ENCODE measurements at places on chromosomes 7 and 10.

DNA sequence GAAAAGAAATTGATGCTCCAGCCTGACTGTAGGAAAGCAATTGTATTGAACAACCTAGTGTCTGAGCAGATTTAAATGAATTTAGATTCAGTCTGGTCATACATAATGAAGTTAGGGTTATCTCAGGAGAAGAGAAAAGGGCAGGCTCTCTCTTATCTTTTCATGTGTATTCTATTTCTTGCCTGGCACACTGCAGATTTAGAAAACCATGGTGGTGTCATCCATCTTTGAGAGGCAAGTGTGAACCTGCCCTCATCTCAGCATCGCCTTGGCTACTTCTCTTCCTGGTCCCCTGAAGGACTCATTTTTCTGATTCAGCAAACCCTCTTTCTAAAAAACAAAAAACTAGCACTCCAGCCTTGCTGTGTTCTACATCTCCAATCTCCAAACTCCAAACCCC is 137.7 kb downstream of the LRRC4 start:
- DNase-seq: no peak

DNA sequence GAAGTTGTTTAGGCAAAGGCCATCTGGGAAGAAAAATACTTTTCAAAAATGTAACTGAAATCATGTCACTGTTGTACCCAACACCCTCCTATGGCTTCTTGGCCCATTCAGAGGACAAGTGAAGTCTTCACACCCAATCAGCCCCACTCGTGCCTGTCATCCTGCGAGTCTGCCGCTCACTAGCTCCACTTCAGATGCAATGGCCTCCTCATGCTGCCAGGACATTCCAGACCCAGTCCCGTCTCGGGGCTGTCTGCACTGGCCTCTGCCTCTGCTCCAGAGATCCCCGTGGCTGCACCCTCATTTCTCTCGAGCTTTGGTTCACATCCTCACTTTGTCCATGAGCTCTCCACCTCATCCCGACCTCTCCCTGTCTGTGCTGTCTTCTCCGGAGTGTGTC is 227.1 kb downstream of the KCNMA1 start:
- DNase-seq: no peak

DNA sequence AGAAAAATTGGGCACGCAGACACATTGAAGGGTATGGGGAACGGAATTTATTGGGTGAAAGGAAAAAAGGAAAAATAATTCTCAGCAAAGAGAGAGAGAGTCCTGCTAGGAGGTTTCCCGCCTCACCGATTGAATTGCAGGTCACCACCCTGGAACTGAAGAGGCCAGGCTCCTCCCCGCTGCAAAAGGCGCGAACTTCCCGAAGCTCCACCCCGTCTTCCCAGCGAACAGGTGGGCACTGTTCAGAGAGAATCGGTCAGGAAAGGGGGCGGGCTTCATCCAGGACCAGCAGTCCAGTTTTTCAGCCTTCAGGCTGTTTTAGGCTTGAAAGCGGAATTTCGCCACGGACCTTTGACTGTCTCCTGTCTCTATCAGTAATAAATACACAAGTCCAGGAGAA is 27.3 kb upstream of the CADPS2 start:
- DNase-seq: no peak

GRCh38 chr10:75395066-75395931 is 6.3 kb downstream of the ZNF503 start:
- DNase-seq: peak; percentile 50

- DNase-seq: peak; percentile 88
Observed at GRCh38 chr7:115230882-115231571, 309.1 kb downstream of the MDFIC start.

DNA sequence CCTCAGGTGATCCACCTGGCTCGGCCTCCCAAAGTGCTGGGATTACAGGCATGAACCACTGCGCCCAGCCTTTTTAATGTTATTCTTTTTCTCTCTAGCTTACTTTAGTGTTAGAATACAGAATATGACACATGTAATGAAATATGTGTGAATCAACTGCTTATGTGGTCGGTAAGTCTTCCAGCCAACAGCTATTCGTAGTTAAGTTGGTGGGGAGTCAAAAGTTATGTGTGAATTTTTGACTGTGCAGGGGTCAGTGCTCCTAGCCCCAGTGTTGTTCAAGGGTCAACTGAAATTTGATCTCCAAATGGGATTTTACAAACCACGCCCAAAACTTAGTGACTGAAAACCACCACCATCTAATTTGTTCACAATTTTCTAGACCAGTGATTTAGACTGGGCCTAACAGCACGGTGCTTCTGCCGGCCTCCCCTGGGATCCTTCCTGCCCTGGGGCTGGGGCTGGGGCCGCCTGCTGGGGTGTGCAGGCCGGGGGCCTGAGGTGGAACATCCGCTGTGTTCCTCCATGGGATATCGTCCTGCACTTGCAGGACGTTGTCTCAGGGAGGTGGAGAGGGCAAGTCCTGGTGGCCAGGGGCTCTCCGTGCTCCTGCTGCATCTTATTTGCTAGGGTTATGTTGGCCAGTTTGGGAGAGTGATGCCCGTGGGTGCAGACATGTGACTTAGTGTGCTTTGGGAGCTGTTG is 24.5 kb upstream of the GRB10 start:
- DNase-seq: no peak

DNA sequence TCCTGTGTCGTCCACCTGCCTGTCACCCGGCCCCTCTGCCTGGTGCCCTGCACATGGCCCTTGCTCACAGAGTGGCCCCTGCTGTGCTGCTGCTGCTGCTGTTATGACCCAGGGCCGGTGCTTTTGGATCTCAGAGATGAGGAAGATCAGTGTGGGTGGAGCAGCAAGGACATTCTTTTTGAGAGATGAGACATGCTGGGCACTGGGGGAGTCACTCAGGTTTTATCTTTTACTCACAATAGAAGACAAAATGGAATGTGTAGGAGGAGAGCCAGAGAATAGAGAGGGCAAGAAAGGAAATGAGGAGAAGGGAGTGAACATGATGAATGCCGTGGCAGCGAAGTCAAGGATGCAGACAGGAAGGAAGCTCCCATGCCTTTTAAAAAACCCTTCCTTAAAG is 611.5 kb upstream of the DPP6 start:
- no peak for DNase-seq

- no peak for DNase-seq
Observed at GRCh38 chr7:14045651-14046050, 56.2 kb upstream of the ETV1 start.

DNA sequence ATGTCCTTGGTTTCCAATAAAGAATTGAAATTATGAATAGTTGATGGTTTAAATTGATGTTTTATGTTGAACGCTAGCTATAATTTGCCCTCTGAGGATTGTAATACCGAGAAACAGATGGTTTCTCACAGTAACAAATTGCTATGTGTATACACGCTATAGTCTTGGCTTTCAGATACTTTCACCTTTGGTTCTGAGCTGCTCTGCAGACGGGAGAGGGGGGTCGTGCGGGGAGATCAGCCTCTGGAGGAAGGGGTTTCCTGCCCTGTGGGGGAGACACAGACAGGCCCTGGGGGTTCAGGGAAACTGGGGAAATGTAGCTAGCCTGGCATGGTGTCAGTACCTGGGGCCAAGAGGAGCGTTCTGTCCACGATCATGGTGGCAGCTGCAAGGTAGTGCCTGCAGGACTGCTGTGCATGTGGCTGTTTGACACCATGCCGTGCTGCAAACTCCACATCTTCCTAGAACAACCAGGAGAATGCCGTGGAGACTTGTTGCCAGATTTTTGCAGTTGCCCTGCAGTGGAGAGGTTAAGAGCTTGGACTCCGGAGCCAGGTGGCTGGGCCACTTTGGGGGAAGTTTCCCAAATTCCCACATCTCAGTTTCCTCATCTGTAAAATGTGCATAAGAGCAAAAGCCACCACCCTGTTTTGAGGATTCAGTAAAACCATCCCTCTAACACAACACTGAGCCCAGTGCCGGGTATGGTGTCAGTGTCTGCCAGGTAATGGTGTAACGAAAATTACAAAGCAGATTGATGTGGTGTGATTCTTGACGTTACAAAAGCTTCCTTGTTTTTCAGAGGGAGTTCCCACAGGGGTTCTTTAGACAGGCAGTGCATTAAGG is 167.9 kb downstream of the CUX1 start:
- no peak for DNase-seq

DNA sequence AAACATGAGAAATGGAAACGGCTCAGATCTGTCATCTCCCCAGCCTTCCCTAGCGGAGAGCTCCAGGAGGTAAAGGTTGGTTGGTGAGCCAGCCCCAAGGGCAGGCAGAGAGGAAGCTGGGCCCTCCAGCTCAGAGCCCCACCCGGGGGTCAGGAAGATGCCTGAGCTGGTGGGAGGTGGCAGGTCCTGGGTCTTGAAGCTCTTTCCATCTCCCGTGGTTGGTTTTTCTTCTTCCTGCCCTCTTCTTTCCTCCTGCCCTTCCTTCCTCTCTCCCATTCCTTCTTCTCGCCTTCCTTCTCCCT is 384.2 kb upstream of the FOXK1 start:
- no peak for DNase-seq

DNA sequence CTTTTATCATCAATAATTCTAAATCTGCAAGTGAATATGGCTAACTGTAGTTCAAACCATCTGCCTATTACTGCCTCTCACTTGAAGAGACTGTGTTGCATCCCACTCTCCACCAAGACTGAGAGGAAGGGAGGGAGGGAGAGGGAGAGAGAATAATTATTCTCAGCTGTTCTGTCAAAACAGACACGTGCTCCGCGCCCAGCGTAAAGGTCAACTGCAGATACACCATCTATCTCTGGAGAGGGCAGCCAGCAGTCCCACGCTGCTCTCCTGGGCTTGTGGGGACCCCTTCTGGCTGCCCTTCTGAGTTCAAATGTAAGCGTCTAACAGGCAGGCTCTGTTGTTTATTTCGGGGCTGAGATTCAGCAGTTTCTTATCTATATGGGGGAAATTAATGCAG is 625.5 kb upstream of the GALNT17 start:
- DNase-seq: peak; percentile 7

DNA sequence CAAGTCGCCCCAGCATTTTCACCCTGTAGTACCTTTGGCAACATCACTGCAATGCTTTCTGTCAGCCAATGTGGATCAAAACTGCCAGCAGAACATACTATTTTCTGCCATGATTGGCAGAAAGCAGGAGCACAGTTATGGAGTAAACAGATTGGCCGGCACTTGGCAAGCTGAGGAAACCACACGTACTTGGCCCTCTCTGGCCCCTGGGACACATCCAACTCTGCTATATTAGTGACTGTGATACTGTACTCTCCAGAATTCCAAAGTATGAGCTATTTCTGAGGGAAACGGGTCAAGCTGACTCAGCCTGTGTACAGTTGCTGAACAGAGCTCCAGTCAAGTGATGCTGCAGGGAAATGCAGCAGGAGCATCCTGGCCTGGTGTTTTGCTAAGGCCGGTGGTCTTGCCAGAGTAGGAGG is 39.8 kb upstream of the LANCL2 start:
- DNase-seq: no peak

- no peak for DNase-seq
Observed at GRCh38 chr7:159008417-159008816, 136.2 kb downstream of the VIPR2 start.

GRCh38 chr10:30233186-30233959 is 115.7 kb downstream of the MTPAP start:
- no peak for DNase-seq

- peak; percentile 51 for DNase-seq
Observed at GRCh38 chr10:613271-614138, 76.0 kb downstream of the DIP2C start.

DNA sequence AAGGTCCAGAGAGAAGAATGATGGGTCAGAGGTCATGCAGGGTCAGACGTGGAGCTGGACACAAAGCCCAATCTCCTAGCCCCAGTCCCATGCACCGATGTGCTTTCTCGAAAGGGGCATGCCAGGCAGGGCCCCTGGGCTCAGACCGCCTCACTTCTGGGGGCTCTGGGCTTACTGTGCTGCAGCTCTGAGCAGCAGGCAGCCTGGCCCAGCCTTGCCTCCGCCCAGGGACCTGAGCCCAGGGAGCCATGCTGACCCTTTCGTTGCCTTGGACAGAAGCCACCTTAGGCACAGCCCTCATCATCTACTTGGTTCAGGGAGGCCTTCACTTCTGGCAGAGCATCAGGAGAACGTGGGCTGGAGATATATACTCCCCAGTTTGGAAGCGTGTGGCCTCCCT is 161.2 kb downstream of the GRK5 start:
- no peak for DNase-seq

DNA sequence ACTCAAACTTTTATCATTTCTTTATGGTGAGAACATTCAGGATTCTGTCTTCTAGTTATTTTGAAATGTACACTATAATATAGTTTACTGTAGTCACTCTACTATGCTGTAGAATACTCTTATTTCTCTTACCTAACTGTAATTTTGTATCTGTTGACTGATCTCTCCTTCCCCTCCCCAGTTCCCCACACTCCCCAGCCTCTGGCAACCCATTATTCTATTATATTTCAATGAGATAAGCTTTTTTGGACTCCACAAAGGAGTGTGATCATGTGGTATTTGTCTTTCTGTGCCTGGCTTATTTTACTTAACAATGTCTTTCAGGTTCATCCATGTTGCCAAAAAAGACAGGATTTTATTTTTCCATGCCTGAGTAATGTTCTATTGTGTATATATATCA is 71.4 kb upstream of the DYNC1I1 start:
- DNase-seq: no peak

- no peak for DNase-seq
Observed at GRCh38 chr10:129213256-129213655, 253.8 kb upstream of the MGMT start.

DNA sequence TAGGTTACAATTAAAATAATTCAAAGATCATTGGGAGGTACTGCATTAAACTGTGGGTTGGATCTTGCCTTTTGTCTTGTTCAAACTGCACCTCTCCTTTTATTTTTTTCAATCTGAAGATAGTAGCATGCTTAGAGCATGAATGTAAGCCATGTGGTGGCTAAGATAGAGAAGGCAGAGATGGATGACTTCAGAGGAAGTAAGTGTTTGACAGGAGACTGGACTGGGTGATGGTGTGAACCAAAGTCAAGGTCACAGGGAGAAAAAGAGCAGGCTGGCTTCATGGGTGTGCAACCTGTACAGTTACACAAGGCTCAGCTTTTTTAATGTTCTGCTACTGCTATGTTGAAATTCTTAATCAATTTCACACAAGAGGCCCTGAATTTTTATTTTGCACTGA is 85.6 kb downstream of the ZEB1 start:
- no peak for DNase-seq

DNA sequence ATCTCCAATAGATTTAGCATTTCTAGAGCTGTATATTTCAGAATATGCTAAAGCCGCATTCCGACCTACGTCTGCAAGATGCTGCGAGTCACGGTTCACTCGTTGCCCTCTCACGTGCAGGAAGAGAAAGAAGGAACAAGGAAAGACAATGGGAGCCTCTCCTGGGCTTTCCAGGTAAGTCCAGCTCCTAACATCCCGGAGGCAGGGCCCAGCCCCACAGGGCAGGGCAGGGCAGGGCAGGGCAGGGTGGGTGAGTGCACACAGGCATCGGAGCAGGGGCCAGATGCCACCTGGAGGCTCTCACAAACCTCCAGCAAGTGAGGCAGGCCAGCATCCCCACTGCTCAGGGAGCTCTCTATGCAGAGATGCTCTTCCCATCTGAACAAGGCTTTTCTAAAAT is 50.8 kb downstream of the VOPP1 start:
- DNase-seq: no peak

DNA sequence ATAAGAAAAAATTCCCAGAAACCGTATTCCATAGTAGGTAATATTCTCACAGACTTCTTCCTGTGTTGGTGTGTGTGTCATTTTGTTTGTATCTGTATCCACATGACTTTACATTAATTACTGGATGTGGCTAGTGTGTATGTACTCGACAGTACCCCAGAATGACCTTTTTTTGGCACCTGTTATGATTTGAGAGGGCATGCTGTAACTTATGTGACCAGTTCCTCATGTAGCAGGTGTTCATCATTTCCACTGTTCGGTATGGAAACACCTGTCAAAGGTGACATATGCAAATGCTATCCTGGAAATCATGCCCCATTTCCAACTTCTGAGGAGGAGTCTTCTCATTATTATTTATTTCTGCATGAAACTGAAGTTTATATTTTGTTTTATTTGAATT is 89.3 kb downstream of the ZMYND11 start:
- no peak for DNase-seq
